Mucosa of descending colon (tissue), 3 donors: ENCODE measurements at places on chromosomes 13 and 19. TPM values are rescaled to one million over a fixed set of nuclear protein-coding genes. Genes with fewer than 3 reads are reported as not detected.

- DNase-seq = no peak
Observed at GRCh38 chr13:21297447-21297846, 121.0 kb downstream of the MRPL57 start.

- DNase-seq = no peak
Observed at GRCh38 chr13:40680659-40681323, 14.3 kb upstream of the FOXO1 start.

DNA sequence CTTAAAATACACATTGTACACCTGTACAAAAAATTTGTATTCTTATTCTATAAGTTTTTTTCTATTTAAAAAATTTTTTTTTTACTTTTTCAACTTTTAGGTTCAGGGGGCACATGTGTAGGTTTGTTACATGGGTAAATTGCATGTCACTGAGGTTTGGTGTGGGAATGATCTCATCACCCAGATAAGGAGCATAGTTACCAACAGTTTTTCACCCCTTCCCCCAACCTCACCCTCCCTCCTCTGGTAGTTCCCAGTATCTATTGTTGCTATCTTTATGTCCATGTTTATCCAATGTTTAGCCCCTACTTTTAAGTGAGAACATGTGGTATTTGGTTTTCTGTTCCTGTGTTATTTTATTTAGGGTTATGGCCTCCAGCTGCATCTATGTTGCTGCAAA lies 89.9 kb downstream of the CDK8 start:
- DNase-seq = no peak

GRCh38 chr13:50911081-50911631 lies 1.6 kb downstream of the RNASEH2B start:
- no peak for DNase-seq

- DNase-seq = no peak
Observed at GRCh38 chr13:50699874-50700663, 143.4 kb downstream of the DLEU7 start.

DNA sequence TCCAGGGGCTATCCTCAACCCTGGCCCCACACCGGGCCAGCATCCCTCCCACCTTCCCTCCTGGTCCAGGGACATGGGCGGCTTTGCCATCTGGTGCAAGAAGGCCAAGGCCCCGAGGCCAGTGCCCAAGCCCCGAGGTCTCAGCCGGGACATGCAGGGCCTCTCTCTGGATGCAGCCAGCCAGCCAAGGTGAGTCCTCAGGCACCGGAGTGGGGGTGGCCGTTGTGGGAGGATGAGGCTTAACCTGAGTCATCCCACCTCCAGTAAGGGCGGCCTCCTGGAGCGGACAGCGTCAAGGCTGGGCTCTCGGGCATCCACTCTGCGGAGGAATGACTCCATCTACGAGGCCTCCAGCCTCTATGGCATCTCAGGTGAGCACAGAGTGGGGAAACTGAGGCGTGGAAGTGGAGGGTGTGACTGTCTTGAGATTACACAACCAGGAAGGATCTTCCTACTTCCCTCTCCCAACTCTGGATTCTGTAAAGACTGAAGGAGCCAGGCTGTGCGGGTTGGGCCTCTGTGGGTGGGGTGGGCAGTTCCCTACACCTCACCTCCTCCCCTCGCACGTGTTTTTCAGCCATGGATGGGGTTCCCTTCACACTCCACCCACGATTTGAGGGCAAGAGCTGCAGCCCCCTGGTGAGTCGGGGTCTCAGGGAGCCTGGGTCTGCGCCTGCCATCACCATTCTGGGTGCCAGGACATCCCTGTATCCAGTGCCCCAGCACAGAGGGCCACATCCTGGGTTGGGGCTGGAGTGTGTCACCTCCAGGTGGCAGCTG lies 3.8 kb downstream of the MVB12A start:
- DNase-seq = no peak

DNA sequence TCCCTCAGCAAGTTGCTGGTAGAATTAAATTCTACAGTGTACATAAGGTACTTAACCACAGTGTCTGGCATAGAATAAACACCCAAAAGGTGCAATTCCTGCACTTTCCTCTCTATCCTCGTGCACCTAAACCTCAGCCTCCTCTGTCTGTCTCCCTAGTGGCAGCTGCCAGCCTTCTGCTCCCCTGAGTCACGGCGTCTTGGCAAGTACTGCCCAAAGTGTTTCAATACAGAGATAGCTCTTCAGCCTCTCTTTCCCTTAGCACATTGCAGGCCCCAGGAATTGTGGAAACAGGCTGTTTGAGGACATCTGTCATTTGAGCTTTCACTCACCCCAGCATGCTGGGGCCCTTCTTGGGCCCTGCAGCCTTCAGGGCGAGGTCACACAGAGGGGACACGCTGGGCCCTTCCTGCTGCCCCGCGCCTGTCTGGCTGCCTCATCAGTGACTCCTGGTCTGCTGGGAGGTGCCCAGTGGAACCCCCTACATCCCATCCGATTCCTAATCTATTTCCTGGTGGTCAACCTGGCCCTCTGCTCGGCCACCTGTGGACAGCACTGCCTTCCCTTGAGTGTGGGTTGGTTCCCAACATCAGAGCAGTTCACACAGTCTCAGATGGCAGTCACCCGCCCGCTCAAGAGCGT lies 19.3 kb downstream of the COL4A2 start:
- DNase-seq = no peak

DNA sequence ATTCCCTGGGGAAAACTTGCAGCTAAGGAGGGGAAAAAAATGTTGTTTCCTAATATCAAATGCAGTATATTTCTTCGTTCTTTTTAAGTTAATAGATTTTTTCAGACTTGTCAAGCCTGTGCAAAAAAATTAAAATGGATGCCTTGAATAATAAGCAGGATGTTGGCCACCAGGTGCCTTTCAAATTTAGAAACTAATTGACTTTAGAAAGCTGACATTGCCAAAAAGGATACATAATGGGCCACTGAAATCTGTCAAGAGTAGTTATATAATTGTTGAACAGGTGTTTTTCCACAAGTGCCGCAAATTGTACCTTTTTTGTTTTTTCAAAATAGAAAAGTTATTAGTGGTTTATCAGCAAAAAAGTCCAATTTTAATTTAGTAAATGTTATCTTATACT lies 33.6 kb downstream of the TNFSF11 start:
- DNase-seq = no peak

GRCh38 chr19:12912571-12912970 lies 6.5 kb downstream of the SYCE2 start:
- no peak for DNase-seq

GRCh38 chr13:31044364-31045285 lies 112.2 kb downstream of the TEX26 start:
- peak; percentile 88 for DNase-seq

- no peak for DNase-seq
Observed at GRCh38 chr13:23995283-23996073, 98.2 kb upstream of the C1QTNF9B start.

DNA sequence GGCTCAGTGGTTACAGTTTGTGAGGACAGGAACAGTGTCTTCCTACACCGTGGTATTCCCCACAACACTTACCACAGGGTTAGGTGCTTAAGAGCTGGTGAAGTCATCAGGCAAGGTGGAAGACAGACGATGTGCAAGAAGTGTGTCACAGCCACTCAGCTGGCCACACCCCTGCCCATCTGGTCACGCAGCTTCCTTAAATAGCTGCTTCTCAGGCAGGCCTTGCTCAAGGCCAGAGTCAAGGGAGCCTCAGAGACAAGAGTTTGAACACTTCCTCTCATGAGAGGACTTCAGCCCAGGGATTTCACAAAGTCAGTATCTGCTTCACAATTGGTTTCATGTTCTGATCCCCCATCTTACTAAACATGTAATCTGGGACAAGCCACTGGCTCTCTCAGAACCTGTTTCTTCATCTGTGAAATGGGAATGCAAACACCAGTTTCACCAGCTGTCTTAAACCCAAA lies 80.3 kb upstream of the FRY start:
- DNase-seq = peak; percentile 57

- DNase-seq = no peak
Observed at GRCh38 chr13:34070544-34071303, 252.8 kb downstream of the RFC3 start.

DNA sequence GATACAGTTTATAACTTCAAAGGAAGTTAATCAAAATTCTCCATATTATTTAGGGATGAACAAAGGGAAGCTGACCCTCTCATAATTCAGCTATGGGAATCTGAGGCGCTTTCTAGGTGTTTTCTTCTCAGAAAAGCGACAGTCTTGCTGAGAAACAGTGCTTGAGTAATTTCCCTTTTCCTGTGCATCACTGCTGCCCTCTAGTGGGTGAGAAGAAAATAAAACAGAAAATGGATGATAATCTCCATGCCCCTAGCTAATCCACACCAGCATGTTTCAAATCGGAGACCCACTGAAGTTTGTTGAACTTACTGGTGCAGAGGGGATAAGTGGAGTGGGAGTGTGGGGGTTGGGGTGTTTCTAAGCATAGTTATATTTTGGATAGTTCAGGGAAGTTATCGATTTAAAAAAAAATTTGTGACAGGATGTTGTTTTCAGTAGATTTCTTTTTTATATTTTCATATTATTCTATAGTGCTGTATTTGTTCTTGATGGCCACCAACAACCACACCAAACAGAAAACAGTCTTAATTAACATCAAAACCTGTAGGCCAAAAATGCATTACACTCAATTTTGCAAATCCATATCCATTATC lies 21.4 kb downstream of the LCP1 start:
- no peak for DNase-seq

GRCh38 chr13:80572923-80573316 lies 232.0 kb upstream of the SPRY2 start:
- DNase-seq = no peak

- DNase-seq = no peak
Observed at GRCh38 chr19:21617740-21618339, 112.4 kb downstream of the ZNF429 start.

DNA sequence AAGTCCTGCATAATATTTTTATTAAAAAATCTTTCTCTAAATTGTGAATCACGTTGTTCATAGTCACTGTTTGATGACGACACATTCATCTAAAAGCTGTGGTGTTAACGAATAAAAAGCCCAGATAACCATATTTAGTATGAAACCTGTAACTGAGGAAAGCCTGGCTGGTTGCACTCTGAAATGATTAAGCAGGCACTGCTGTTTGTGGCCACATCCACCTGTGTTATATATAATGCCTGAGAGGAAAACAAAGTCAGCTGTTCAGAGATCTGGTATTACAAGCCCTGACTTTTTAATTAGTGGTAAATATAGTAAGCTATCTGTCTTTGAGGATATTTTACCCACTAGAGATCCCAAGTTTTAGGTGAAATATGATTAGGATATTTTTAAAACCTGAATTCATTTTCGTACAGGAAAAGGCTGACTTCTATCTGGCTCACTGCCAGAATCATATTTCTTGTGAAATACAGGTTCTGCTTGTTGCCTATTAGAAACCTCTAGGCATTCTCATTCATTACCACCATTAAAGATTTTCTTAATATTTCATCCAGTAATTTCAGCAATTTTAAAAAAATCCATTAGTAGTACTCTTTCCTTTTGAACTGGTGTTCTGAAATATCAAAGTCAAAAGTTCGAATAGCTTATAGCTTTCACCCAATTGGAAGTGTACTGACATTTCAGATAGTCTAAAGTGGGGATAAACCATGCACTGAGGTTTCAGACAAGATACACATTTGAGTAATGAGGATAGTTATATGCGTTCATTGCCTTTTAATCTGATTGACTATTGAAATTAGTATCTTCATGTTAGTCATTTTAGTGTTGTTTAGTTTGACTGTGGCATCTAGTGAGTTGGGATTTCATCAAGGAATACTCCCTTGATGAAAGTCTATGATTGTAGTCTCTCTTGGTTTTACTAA lies 79.7 kb downstream of the LMO7 start:
- no peak for DNase-seq

DNA sequence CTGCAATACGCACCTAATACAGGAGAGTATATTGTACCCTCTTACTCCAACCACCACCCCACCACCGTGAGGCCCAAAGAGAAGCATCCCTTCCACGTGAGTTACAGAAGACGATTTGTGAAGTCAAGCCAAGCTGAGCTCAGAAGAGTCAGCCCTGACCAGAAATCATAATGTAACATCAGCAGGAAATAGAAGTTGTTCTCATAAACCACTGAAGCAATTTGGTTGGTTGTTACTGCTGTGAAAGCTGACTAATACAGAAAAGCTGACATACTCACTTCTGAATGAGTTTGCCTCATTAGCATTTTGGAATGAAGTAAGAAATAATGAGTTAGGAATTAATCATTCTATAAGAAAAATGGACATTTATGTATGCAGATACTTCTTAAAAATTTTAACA lies 749.4 kb upstream of the SLC10A2 start:
- DNase-seq = no peak

DNA sequence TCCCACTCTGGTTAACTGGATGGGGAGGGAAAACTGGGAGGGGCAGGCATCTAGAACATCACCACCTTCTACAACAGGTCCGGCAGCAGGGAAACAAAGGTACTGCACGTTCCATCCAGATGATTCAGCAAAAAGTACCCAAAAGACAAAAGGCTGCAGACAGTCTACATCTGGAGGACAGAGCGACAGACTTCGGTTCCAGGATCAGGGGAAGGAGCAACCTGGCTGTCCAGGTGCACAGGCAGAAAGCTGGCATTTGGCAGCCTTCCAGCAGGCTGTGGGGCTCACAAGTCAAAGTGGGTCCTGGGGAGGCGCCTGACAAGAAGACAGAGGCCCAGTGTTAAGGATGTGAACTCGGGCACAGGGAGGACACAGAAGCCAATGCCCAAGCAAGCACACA lies 202.9 kb downstream of the SUCLA2 start:
- no peak for DNase-seq

GRCh38 chr13:45473627-45474026 lies 8.9 kb downstream of the COG3 start:
- DNase-seq = no peak

DNA sequence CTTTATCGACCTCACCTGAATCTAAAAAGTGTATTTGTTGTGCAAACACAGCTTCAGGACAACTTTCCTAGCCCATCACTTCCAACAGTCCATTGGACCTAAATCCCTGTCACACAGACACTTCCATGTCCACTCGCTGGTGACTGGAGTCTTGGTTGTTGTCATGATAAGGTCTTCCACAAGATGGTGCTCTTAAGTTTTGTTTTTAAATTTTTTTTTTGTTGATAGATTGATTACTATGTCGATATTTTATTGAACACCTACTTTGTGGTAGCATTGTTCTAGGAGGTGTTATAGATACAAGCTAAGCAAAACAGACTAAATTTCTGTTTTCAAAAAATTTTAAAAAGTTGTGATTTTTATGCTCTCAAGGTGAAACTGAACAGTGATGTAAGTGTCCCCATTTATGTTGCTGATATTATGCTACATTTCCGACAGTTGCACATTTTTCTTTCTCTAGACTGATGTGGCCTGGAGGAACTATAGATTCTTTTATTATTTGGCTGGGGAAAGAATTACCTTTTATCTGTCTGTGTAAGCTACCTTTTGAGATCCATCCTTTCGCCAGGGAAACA lies 8.1 kb upstream of the ERICH6B start:
- no peak for DNase-seq

The C19orf18 gene
- 2.0 TPM for total RNA-seq

The NPHS1 gene
- not detected for total RNA-seq

The ZNF541 gene
- not detected for total RNA-seq

The SIGLEC8 gene
- 2.0 TPM for total RNA-seq

The CEACAM3 gene
- total RNA-seq = 2.5 TPM

The OR7A5 gene
- not detected for total RNA-seq

The CD177 gene
- total RNA-seq = 202 TPM
